ENCODE measurements at places on chromosomes 2 and 18. TPM values are rescaled to one million over a fixed set of nuclear protein-coding genes. Genes with fewer than 3 reads are reported as not detected.

The MXD1 gene
- total RNA-seq, result 20.9 TPM

The CDC42EP3 gene
- 13.1 TPM for total RNA-seq

The POTEI gene
- 2.0 TPM for total RNA-seq

The BOK gene
- total RNA-seq, result 24.5 TPM

The PRKAG3 gene
- total RNA-seq, result not detected

The CNTNAP5 gene
- total RNA-seq, result 0.70 TPM

The GYPC gene
- 23.2 TPM for total RNA-seq

The PPP1CB gene
- 271 TPM for total RNA-seq

The UGT1A4 gene
- not detected for total RNA-seq

The LBX2 gene
- total RNA-seq, result 1.6 TPM

The NAT8 gene
- total RNA-seq, result not detected

The KCNS3 gene
- total RNA-seq, result 2.2 TPM

DNA sequence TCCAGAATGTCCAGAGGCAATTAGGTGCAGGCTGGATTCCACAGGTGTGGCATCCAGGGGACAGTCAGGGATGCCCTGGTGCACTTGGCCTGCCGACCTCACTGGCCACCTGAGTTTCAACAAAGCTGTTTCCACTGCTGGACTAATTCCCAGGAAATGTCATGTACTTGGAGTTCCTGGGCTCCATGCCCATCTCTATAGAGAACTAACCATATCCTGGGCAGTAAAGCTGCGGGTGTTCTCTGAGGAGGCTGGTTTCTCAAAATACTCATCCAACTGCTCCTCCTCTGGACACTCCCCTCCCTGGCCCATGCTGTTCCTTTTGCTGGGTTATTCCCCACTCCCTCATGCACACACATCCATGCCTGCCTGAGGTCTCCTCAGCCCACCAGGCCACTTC is 161.9 kb upstream of the SKOR2 start:
- no peak overlapping the region for H3K4me3 ChIP-seq
- H3K36me3 ChIP-seq, result no peaks in the 10 kb centered on the region
- H3K4me1 ChIP-seq, result no peaks in the 10 kb centered on the region
- H3K27ac ChIP-seq, result no peak overlapping the region
- no peaks in the 10 kb centered on the region for H3K27me3 ChIP-seq

GRCh38 chr2:105294844-105295481 is 34.6 kb downstream of the TGFBRAP1 start:
- H3K4me3 ChIP-seq, result no peak overlapping the region
- H3K27me3 ChIP-seq, result no peaks in the 10 kb centered on the region
- DNase-seq, result peak; percentile 92

DNA sequence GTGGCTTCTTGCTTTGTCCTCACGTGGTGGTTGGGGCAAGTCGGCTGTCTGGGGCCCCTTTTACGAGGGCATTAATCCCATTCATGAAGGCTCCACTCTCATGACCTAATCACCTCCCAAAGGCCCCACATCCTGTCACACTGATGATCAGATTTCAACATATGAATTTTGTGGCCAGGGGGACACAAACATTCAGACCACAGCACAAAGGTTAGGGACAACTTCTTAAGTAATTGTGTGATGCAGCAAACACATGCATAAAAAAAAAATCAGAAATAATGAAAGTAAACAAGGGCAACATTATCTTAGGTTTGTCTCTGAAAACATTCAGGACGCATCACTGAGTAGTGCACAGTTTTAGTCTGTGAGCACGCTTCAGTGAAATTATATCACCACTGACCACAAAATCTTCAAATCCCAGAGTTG is 54.2 kb upstream of the FRZB start:
- no peak overlapping the region for H3K27ac ChIP-seq
- H3K4me1 ChIP-seq, result no peaks in the 10 kb centered on the region
- H3K4me3 ChIP-seq, result no peak overlapping the region
- H3K27me3 ChIP-seq, result no peaks in the 10 kb centered on the region

DNA sequence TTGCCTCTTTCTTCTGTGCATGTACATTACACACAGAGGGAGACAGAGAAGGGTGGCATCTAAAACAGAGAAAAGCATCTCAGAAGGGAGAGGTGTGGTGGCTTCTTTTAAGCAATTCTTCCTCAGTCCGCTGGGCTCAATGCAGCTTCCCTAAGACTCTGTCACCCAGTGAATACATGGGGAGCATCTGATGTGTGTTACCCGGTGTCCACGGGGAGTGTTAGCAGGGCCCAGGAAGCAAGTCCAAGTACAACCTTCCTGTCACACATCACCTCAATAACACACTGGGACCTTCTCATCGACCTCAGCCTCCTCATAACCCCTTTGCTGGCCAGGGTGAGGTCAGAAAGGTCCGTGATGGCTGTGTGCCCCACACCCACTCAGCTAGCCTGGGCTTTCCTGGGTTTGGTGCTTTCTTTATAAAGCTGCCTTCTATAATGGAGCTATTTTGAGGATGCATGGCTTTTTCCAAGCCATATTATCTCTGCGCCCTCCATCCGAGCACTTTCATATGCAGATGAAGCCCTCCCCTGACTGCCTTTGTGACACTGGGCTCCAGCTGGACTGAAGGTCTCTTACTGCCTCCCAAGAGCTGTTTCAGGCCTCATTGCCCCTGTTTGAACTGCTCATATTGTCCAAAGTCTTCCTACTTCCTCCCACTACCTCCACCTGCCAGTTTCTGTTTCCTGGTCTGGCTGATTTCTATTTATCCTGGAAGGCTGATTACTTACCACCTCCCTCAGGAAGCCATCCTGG is 21.4 kb downstream of the TNFRSF11A start:
- H3K27ac ChIP-seq, result no peak overlapping the region
- no peaks in the 10 kb centered on the region for H3K27me3 ChIP-seq
- H3K4me3 ChIP-seq, result no peak overlapping the region

- DNase-seq, result no peak
- H3K4me1 ChIP-seq, result peaks cover 20% of the 10 kb centered on the region
- H3K4me3 ChIP-seq, result no peak overlapping the region
- no peak overlapping the region for H3K27ac ChIP-seq
These were observed 90.1 kb downstream of the ACKR3 start for GRCh38 chr2:236659758-236660150.

GRCh38 chr2:227817850-227818674 is 4.4 kb downstream of the CCL20 start:
- H3K27me3 ChIP-seq, result no peaks in the 10 kb centered on the region
- peak; percentile 92 for DNase-seq
- H3K4me3 ChIP-seq, result no peak overlapping the region
- H3K27ac ChIP-seq, result no peak overlapping the region
- H3K36me3 ChIP-seq, result no peaks in the 10 kb centered on the region

DNA sequence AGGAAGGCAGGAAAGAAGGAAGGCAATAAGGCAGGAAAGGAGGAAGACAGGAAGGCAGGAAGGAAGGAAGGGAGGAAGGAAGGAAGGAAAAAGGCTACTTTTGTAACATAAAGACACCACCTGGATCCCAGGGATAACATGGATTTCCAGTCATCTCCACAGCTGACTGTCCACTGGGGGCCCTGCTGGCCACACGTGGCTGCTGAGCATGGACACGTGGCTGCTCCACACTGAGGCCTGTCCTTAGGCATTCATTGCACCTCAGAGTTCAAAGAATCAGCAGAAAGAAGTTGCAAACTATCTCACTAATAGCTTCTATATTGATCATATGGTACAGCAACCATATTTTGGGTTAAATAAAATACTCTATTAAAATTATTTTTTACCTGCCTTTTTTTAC is 130.2 kb upstream of the SALL3 start:
- DNase-seq, result no peak
- no peaks in the 10 kb centered on the region for H3K27me3 ChIP-seq
- H3K27ac ChIP-seq, result no peak overlapping the region

DNA sequence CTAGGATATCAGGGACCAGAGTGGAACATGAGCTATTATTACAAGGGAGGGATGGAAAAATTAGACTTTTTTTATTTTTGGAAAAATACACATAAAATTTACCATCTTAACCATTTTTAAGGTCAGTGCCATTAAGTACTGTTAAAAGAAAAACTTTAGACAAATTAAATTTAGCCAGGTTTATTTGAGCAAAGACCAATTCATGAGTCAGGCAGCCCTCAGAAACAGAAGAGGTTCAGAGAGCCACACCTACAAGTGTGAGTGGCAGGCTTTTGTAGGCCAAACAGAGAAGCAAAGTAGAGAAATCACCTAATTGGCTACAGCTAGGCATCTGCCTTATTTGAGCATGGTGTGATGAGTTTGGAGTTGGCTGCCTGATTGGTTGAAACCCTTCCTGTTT is 301.3 kb upstream of the RAB12 start:
- H3K4me3 ChIP-seq, result no peak overlapping the region
- H3K27ac ChIP-seq, result no peak overlapping the region
- H3K4me1 ChIP-seq, result peaks cover 9% of the 10 kb centered on the region
- peaks cover 5% of the 10 kb centered on the region for H3K36me3 ChIP-seq

- DNase-seq, result no peak
- no peaks in the 10 kb centered on the region for H3K4me1 ChIP-seq
- no peak overlapping the region for H3K4me3 ChIP-seq
- no peaks in the 10 kb centered on the region for H3K36me3 ChIP-seq
- no peaks in the 10 kb centered on the region for H3K27me3 ChIP-seq
These were observed 16.7 kb upstream of the EHBP1 start for GRCh38 chr2:62688771-62689170.

DNA sequence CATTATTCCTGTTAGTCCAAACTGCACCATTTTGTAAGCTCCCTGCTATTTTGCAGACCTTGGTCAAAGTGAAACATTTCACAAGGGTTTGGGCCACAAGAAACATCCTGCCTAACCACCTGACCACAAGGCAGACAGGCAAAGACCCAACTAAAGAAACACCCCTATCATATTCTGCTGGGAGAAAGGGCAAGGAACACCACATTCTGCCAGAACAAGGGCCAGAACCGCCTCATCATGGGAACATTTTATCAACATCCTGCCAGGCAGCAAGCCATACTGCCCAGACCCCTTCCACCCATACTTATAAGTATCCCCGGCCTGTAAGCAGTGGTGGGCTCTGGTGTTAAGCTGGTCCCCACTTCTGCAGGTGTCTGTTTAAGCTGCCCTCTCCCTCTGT is 12.0 kb upstream of the RAB31 start:
- DNase-seq, result no peak
- peaks cover 28% of the 10 kb centered on the region for H3K27me3 ChIP-seq
- H3K4me3 ChIP-seq, result no peak overlapping the region

- H3K27ac ChIP-seq, result no peak overlapping the region
- H3K36me3 ChIP-seq, result peaks cover 64% of the 10 kb centered on the region
- H3K4me3 ChIP-seq, result no peak overlapping the region
- H3K4me1 ChIP-seq, result no peaks in the 10 kb centered on the region
- no peaks in the 10 kb centered on the region for H3K27me3 ChIP-seq
These were observed 21.8 kb downstream of the ATG4B start for GRCh38 chr2:241659150-241659739.

DNA sequence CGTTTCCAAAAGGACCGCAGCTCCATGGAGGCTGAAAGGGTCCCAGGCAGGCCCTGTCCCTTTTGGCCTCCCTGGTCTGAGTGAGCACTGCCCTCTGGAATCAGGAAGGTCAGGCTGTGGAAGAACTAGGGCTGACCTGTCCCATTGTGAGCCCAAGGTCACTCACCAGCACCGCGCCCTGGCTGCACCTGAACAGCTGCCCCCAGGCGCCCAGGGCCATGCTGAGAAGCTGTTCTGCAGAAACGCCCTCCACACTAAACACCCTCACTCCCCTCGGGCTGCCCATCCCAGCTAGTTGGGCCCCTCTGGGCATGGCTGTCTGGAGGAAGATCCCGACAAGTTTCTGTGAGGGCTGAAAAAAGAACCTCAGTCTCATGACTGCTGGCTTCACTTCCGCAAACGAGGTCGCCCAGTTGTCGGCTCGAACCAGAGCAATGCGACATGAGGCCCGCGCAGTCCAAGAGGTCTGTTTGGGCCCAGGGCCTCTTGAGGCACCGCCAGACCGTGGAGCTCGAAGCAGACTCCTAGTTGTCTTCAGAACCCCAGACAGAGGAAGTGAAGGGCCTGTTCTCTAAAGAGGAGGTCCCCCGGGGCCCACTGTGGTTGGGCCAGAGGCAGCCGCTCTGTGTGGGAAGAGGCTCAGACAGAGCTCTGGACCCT is 64.4 kb downstream of the INPP5D start:
- no peak overlapping the region for H3K4me3 ChIP-seq
- H3K36me3 ChIP-seq, result no peaks in the 10 kb centered on the region
- H3K27me3 ChIP-seq, result no peaks in the 10 kb centered on the region
- no peak overlapping the region for H3K27ac ChIP-seq
- no peak for DNase-seq

DNA sequence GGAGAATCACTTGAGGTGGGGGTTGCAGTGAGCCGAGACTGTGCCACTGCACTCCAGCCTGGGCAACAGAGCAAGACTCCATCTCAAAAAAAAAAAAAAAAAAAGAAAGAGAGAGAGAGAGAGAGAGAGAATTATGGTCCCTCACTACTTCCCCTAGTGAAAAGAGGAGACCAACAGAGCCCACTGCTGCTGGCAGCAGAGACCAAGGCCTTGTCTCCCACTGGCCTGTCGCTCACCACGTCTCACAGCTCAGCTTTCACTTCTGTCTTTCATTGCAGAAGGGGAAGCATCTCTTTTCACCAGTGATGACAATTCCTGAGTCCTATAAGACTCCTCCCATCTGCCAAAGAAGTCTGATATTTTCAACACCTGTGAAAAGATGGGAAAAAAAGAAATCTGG is 81.3 kb downstream of the CLHC1 start:
- peaks cover 10% of the 10 kb centered on the region for H3K4me1 ChIP-seq
- DNase-seq, result peak; percentile 10
- peaks cover 9% of the 10 kb centered on the region for H3K27me3 ChIP-seq

GRCh38 chr2:43111788-43112554 is 114.4 kb downstream of the ZFP36L2 start:
- peaks cover 5% of the 10 kb centered on the region for H3K4me1 ChIP-seq
- DNase-seq, result peak; percentile 32
- no peaks in the 10 kb centered on the region for H3K36me3 ChIP-seq
- H3K4me3 ChIP-seq, result no peak overlapping the region

DNA sequence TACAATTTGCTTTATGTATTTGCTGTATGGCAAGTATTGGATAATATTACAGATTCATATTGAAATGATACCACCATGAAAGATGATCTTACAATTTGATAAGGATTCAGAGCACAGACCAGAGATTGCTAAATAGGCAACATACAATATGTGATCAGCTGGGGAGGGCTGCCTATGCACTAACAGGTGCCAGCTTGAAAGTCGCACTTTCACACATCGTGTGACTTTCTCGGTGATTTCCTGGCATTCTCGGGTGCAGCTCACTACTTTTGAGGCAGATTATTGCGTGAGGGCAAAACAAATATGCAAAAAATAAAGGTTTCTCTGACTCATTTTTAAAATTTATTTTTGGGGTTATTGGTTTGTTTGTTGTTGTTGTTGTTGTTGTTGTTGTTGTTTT is 36.0 kb downstream of the RBMS1 start:
- H3K27ac ChIP-seq, result no peak overlapping the region
- H3K4me3 ChIP-seq, result no peak overlapping the region
- no peaks in the 10 kb centered on the region for H3K27me3 ChIP-seq
- DNase-seq, result no peak

GRCh38 chr18:57792631-57793301 is 10.3 kb downstream of the ATP8B1 start:
- H3K27ac ChIP-seq, result no peak overlapping the region
- no peaks in the 10 kb centered on the region for H3K36me3 ChIP-seq
- peaks cover 3% of the 10 kb centered on the region for H3K4me1 ChIP-seq
- no peak overlapping the region for H3K4me3 ChIP-seq

- H3K27me3 ChIP-seq, result peaks cover 12% of the 10 kb centered on the region
- no peaks in the 10 kb centered on the region for H3K4me1 ChIP-seq
- peak overlapping the region; percentile 71 for H3K4me3 ChIP-seq
These were observed 73.8 kb downstream of the RPIA start for GRCh38 chr2:88765154-88765888.

All from endodermal cell (in vitro differentiated cells).